ENCODE measurements at places on chromosomes 16 and 17.

GRCh38 chr17:13563866-13564265, 37.9 kb downstream of the HS3ST3A1 start:
- DNase-seq: no peak

DNA sequence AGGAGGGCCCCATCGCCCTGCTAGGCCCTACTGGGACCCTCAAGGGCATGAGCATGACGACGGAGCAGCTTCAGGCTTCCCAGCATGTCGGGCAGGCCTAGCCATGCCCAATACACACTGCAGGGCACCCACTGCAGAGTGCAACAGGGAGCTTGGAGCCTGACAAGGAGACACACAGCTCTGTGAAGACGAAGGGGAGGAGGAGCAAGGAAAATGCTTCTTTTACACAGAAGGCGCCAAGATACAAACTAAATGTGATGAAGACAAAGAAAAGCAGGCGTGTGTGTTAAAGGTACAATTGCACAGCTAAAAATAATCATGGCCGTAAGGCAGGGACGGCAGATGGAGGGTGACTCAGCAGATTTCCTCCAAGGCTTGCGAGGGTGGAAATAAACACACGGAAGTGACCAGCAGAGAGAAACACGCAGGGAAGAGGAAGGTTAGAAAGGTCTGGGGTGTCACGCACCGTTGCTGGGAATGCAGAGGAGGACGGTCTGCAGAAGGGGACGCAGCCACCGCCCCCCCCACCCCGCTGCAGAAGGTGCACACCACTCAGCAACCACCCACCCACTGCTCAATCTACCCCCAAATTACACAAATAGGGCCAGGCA, 108.5 kb downstream of the ZNF778 start:
- peak; percentile 35 for DNase-seq

GRCh38 chr17:80456465-80457235, 19.8 kb downstream of the NPTX1 start:
- DNase-seq: no peak

- peak; percentile 54 for DNase-seq
Observed at GRCh38 chr17:52383493-52384100, 225.1 kb upstream of the CA10 start.

GRCh38 chr16:22252317-22252716, 44.9 kb upstream of the POLR3E start:
- no peak for DNase-seq
